ENCODE measurements at places on chromosomes 4 and X. TPM values are rescaled to one million over a fixed set of nuclear protein-coding genes. Genes with fewer than 3 reads are reported as not detected.

Gene PRSS48
- not detected for total RNA-seq

DNA sequence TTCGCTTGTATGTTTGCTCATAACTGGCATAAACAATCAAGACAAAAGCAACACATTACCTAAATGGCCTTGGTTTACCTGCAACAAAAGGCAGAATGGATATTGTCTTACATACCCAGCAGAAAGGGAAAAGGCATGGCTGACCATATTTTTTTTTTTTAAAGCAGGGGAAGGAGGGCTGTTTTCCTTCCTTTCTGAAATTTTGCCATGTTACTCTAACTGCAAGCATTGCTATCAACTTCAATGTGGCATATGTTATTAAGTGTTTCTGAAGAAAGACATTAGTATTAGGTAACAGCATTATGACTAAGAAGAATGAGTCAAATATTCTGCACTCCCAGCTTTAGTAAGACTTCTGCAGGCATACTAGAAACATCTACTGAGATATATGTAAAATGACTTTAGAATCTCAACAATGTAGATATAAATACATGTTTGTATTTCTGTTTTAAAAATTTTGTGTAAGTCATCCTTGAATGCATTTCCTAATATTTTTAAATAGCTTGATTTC, 512.6 kb upstream of the FAM241A start:
- H3K4me3 ChIP-seq: no peak overlapping the region
- no peaks in the 10 kb centered on the region for H3K4me1 ChIP-seq
- no peak overlapping the region for H3K27ac ChIP-seq
- no peaks in the 10 kb centered on the region for H3K27me3 ChIP-seq

Gene TMSB4X
- total RNA-seq: 207 TPM

DNA sequence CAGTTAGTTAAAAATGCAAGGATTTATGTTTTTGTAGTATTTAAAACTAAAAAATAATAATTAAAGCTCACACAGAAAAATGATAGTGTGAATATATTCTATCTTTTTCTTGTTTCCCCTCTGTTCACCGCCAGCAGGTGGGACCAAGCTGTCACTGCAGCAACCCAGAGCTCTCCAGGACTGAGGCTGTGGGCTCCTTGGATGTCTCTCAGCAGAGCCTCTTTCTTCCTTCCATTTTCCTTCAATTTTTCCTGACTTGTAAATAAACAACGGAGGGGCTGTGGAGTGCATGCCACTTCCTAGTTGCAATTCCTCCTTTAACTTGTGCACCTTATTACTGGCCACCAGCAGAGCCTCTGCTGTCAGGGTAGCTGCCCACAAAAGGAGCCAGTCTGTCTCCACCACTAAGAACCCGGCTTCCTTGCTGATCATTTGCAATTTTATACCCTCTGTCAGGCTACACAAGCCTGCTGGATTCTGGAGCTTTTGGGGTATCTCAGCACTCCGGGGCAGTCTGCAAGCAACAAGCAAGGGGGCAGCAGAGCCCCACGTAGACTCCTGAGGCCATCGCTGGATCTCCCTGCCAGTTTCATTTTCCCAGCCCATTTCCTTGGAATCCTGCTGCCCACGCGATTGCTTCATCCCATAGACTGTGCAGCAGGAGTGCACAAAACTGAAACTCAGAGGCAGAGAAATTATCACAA, 1467.4 kb downstream of the C4orf33 start:
- H3K27ac ChIP-seq: no peak overlapping the region
- no peak overlapping the region for H3K4me3 ChIP-seq
- no peaks in the 10 kb centered on the region for H3K27me3 ChIP-seq
- peak; percentile 42 for DNase-seq
- no peaks in the 10 kb centered on the region for H3K36me3 ChIP-seq

- no peaks in the 10 kb centered on the region for H3K27me3 ChIP-seq
- no peaks in the 10 kb centered on the region for H3K36me3 ChIP-seq
- H3K4me1 ChIP-seq: no peaks in the 10 kb centered on the region
- H3K27ac ChIP-seq: no peak overlapping the region
- no peak overlapping the region for H3K4me3 ChIP-seq
- DNase-seq: no peak
Observed at GRCh38 chr4:78704981-78705683, 71.0 kb upstream of the BMP2K start.

GRCh38 chr4:141851246-141851891, 215.0 kb downstream of the IL15 start:
- DNase-seq: peak; percentile 23
- no peak overlapping the region for H3K27ac ChIP-seq
- no peaks in the 10 kb centered on the region for H3K4me1 ChIP-seq
- no peak overlapping the region for H3K4me3 ChIP-seq
- no peaks in the 10 kb centered on the region for H3K36me3 ChIP-seq
- no peaks in the 10 kb centered on the region for H3K27me3 ChIP-seq

GRCh38 chr4:185079271-185079905, 61.1 kb downstream of the HELT start:
- H3K27ac ChIP-seq: no peak overlapping the region
- H3K36me3 ChIP-seq: no peaks in the 10 kb centered on the region
- no peaks in the 10 kb centered on the region for H3K4me1 ChIP-seq
- DNase-seq: no peak

Gene TENM3
- total RNA-seq: 23.1 TPM

Gene IL9R
- not detected for total RNA-seq

- no peaks in the 10 kb centered on the region for H3K4me1 ChIP-seq
- no peak for DNase-seq
- no peak overlapping the region for H3K4me3 ChIP-seq
- H3K27me3 ChIP-seq: no peaks in the 10 kb centered on the region
Observed at GRCh38 chrX:73262991-73263390, 48.3 kb upstream of the NAP1L2 start.

Gene GPR82
- not detected for total RNA-seq

DNA sequence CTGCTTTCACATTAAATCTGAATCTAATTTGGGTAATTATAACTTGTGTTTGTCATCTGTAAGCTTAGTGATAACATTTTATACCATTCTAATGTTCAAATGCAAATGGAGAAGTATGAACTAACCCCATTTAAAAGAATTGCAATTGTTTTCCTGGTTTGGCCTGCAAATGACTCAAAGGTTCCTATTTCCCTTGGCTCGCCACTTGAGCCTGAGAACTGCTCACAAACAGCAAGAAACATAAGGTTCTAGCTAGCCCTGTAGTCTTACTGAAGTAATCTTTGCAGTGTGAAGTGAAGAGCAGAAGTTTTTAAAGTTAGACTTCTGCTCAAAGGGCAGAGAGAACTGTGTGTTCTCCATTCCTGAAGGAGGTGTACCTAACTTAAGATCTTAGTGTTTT, 27.2 kb downstream of the UPRT start:
- H3K4me3 ChIP-seq: no peak overlapping the region
- no peaks in the 10 kb centered on the region for H3K4me1 ChIP-seq
- H3K36me3 ChIP-seq: no peaks in the 10 kb centered on the region
- H3K27ac ChIP-seq: no peak overlapping the region

DNA sequence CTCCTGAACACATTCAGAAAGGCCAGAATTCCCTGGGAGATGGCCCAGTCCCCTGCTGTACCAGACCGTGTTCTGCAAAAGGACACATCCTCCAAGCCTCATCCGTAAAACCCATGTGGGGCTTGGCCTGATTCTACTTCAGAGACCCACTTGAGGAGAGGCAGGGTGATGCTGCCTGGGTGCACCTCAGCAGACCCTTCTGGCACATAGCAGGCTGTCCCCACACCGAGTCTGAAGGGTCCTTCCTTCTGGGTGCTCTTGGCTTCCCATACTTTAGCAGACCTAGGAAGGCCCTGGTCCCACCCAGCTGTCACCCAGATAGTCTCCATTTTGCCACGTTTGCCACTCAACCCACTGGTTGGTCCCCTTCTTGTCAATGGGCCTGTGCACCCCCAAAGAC, 270.1 kb upstream of the AGTR2 start:
- H3K4me3 ChIP-seq: no peak overlapping the region
- no peak for DNase-seq
- no peak overlapping the region for H3K27ac ChIP-seq

Gene CYLC1
- not detected for total RNA-seq

GRCh38 chr4:142044271-142044670, 407.9 kb downstream of the IL15 start:
- H3K36me3 ChIP-seq: no peaks in the 10 kb centered on the region
- no peak overlapping the region for H3K4me3 ChIP-seq
- peak; percentile 21 for DNase-seq
- no peaks in the 10 kb centered on the region for H3K27me3 ChIP-seq
- no peak overlapping the region for H3K27ac ChIP-seq

Gene UCP1
- not detected for total RNA-seq

GRCh38 chr4:4182835-4183568, 43.7 kb downstream of the OTOP1 start:
- no peak overlapping the region for H3K4me3 ChIP-seq
- no peaks in the 10 kb centered on the region for H3K4me1 ChIP-seq
- H3K27ac ChIP-seq: no peak overlapping the region

Gene P2RY8
- not detected for total RNA-seq

Gene GASK1B
- 17.3 TPM for total RNA-seq

Gene KLHL13
- total RNA-seq: 22.0 TPM

- H3K4me1 ChIP-seq: no peaks in the 10 kb centered on the region
- no peaks in the 10 kb centered on the region for H3K36me3 ChIP-seq
- H3K27me3 ChIP-seq: no peaks in the 10 kb centered on the region
- no peak for DNase-seq
- H3K4me3 ChIP-seq: no peak overlapping the region
Observed at GRCh38 chr4:24089851-24090534, 200.1 kb upstream of the PPARGC1A start.

- H3K36me3 ChIP-seq: no peaks in the 10 kb centered on the region
- no peak overlapping the region for H3K4me3 ChIP-seq
Observed at GRCh38 chrX:75045369-75045768, 110.7 kb downstream of the ABCB7 start.

DNA sequence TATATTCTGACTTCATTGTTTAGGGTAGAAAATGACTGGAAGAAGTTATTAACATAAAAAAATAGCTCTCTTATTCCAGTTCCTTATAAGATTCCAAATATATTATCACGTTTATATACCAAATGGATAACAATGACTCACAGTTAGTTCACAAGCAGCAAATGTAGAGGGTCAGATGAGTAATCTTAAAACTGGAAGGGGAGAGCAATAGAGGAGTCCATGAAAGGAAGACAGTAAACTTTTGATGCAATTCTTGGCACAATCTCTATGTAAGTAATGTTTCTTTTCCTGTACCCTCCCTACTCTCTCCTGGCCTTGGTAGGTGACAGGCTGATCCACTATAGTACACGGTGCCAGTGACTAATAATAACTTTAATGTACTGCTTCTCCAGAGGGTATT, 259.0 kb upstream of the TRPC5 start:
- no peaks in the 10 kb centered on the region for H3K27me3 ChIP-seq
- no peaks in the 10 kb centered on the region for H3K4me1 ChIP-seq
- H3K36me3 ChIP-seq: no peaks in the 10 kb centered on the region

Gene GPR119
- not detected for total RNA-seq

Gene MGAT4D
- not detected for total RNA-seq

- no peak overlapping the region for H3K4me3 ChIP-seq
- no peaks in the 10 kb centered on the region for H3K4me1 ChIP-seq
- no peaks in the 10 kb centered on the region for H3K36me3 ChIP-seq
- H3K27me3 ChIP-seq: peaks cover 67% of the 10 kb centered on the region
Observed at GRCh38 chrX:114580336-114580735, 3.5 kb upstream of the HTR2C start.

Gene BMPR1B
- total RNA-seq: 1.8 TPM

DNA sequence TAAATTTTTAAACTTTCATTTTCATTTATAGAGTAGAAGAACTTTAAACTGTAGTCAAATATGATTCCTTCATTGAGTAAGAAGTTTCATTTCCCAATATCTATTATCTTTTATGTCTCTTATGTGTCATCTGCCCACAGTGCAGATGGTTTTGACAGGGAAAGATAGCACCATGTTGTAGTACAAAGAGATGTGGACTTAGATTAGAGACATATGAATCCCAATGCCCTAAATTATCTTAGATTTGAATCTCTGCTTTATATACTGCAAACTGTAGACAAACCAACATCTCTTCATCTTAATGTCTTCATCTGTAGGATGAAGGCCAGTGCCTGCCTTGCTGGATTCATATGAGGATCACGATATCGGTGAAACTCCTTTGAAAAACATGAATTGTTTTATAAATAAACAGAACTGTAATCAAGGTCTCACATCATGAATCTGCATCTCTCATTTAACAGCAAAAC, 217.5 kb downstream of the BANK1 start:
- DNase-seq: no peak
- H3K27me3 ChIP-seq: no peaks in the 10 kb centered on the region
- H3K36me3 ChIP-seq: no peaks in the 10 kb centered on the region
- H3K4me1 ChIP-seq: no peaks in the 10 kb centered on the region

- DNase-seq: no peak
- H3K27ac ChIP-seq: no peak overlapping the region
- no peaks in the 10 kb centered on the region for H3K27me3 ChIP-seq
- H3K36me3 ChIP-seq: no peaks in the 10 kb centered on the region
- peaks cover 18% of the 10 kb centered on the region for H3K4me1 ChIP-seq
- no peak overlapping the region for H3K4me3 ChIP-seq
Observed at GRCh38 chr4:71453531-71453930, 114.7 kb downstream of the SLC4A4 start.

GRCh38 chr4:37793562-37793961, 32.9 kb upstream of the PGM2 start:
- H3K4me1 ChIP-seq: no peaks in the 10 kb centered on the region
- H3K27me3 ChIP-seq: no peaks in the 10 kb centered on the region
- no peak overlapping the region for H3K4me3 ChIP-seq
- DNase-seq: peak; percentile 39
- H3K36me3 ChIP-seq: no peaks in the 10 kb centered on the region

DNA sequence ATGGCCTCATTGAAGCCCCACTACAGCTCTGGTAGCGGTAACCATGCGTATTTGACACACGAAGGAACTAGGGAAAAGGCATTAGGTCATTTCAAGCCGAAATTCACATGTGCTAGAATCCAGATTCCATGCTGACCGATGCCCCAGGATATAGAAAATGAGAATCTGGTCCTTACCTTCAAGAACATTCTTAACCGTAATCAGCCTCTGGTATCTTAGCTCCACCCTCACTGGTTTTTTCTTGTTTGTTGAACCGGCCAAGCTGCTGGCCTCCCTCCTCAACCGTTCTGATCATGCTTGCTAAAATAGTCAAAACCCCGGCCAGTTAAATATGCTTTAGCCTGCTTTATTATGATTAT, 876 bp downstream of the HPRT1 start:
- no peaks in the 10 kb centered on the region for H3K27me3 ChIP-seq
- no peaks in the 10 kb centered on the region for H3K4me1 ChIP-seq
- H3K4me3 ChIP-seq: peak overlapping the region; percentile 65

Gene MTMR1
- 22.3 TPM for total RNA-seq

- H3K4me1 ChIP-seq: no peaks in the 10 kb centered on the region
- no peak for DNase-seq
- H3K36me3 ChIP-seq: no peaks in the 10 kb centered on the region
- no peaks in the 10 kb centered on the region for H3K27me3 ChIP-seq
- no peak overlapping the region for H3K4me3 ChIP-seq
- H3K27ac ChIP-seq: no peak overlapping the region
Observed at GRCh38 chrX:12488220-12488619, 303.0 kb upstream of the PRPS2 start.

Gene RHOXF2B
- not detected for total RNA-seq

GRCh38 chr4:40769266-40769665, 19.5 kb downstream of the NSUN7 start:
- DNase-seq: no peak
- no peaks in the 10 kb centered on the region for H3K4me1 ChIP-seq
- peak overlapping the region; percentile 12 for H3K27ac ChIP-seq
- no peaks in the 10 kb centered on the region for H3K27me3 ChIP-seq
